Stimulated activated CD4-positive, alpha-beta T cell treated with anti-CD3 and anti-CD28 coated beads, Interleukin-2, amount 100 ng/mL, for 48 hours (primary cell): ENCODE measurements at places on chromosomes 7 and 10.

GRCh38 chr10:67107670-67108069, 181.8 kb downstream of the LRRTM3 start:
- DNase-seq = no peak

GRCh38 chr7:130912862-130913638, 179.0 kb upstream of the KLF14 start:
- peak; percentile 70 for DNase-seq

DNA sequence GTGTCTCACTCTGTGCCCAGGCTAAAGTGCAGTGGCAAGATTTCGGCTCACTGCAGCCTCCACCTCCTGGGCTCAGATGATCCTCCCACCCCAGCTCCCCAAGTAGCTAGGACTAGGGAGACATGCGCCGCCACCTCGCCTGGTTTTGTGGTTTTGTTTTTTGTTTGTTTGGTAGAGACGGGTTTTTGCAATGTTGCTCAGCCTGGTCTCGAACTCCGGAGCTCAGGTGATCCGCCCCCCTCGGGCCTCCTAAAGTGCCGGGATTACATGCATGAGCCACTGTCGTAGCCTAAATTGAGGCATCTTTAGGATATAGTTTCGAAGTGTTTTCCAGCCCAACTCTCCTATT, 781 bp downstream of the ZNF727 start:
- DNase-seq = no peak

GRCh38 chr10:100481462-100482081, 18.8 kb downstream of the WNT8B start:
- peak; percentile 89 for DNase-seq

DNA sequence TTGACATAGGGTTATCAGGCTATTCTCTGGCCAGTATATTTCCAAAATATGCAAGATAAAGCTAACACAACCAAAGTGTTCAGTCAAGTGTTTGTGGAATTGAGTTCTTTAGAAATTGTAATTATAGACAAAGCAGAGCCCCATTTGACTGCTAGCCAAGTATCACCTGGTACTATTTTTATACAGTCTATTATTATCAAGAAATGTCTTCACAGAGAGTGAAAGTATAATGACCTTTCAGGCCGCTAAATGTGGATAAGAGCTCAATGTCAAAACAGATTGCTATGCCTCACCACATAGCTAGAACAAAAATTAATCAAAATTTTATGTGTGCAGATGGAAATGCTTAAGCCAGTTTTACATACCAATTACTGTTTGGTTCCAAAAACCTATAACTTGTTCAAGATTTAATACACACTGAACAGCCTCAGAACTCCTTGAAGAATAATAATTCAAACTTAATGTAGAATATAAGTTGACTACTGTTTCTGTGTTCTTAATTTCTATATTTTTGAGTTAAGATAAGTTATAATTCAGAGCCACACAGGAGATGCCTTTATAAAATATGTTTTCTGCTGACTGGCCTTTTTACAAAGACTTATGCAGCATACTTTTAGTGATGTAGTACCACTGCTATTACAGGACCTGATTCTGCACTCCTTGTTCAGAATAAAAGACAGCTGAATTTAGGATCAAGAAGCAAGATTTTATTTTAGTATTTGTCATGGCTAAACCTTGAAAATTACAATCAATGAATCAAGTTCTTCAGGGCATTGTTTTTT, 31.0 kb downstream of the PRPS1L1 start:
- DNase-seq = no peak

GRCh38 chr10:12841826-12842225, 159.7 kb downstream of the CCDC3 start:
- no peak for DNase-seq

DNA sequence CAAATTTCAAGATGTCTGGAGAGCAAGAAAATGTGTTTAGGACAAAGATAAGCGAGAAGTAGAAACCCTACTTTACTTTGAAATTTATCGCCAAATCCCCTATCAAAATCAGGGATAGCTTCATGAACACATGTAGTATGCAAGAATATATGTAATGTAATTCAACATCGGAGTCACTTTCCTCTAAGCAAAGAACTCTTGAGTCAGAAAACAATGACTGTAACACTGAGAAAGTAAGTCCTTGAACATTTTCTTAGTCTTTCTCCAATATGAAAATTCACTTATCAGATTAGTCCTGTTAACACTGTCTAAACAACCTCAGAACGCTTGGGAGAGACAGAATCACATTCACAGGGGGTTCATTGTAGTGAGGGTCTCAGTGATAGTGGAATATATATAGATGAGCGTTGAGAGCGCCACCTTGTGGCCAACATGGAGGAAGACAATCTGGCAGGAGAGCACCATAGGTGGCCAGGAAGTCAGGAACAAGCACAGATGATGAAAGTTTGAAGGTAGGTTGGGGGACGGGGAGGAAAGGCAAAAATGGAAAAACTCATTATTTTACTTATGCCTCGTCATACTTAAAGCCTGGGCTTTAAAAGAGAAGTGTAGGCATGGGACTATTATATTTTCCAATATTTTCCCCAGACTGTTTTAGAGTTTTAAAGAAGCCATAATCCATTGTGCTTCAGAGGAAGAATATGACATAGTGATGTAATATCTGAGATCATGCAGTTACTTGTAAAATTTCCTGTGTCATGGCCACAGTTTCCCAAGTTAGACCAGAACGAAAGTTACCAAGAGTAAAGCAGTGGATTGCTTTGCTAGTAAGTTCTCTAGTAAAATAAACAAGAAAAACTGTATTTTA, 115.5 kb upstream of the GNAI1 start:
- DNase-seq = peak; percentile 37

DNA sequence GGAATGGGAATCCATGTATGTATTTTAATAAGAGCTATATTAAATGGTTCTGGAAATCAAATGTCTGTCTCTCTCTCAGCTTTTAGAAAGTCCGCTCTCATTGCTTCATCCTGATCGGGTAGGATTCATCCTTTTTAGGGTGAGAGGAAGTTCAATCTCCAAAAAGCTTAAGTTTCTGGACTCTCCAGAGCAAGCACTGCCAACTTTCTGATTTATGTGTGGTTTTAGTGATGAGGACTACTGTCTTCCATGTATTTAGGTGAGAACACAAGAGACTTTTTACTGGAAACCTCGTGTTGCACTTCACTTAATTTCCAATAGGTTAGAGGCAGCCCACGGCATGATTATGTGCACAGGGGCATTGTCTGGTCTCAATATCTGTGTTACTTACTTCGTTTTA, 267.9 kb downstream of the SUGCT start:
- no peak for DNase-seq

GRCh38 chr7:19871102-19871501, 97.7 kb upstream of the TMEM196 start:
- no peak for DNase-seq

- no peak for DNase-seq
Measured at GRCh38 chr7:92133133-92133736, 1.0 kb downstream of the CYP51A1 start.

- no peak for DNase-seq
Measured at GRCh38 chr7:45402480-45403218, 171.5 kb upstream of the ADCY1 start.

GRCh38 chr10:63718006-63718405, 196.8 kb downstream of the REEP3 start:
- DNase-seq = no peak

GRCh38 chr10:101414034-101414433, 60.1 kb downstream of the BTRC start:
- no peak for DNase-seq

DNA sequence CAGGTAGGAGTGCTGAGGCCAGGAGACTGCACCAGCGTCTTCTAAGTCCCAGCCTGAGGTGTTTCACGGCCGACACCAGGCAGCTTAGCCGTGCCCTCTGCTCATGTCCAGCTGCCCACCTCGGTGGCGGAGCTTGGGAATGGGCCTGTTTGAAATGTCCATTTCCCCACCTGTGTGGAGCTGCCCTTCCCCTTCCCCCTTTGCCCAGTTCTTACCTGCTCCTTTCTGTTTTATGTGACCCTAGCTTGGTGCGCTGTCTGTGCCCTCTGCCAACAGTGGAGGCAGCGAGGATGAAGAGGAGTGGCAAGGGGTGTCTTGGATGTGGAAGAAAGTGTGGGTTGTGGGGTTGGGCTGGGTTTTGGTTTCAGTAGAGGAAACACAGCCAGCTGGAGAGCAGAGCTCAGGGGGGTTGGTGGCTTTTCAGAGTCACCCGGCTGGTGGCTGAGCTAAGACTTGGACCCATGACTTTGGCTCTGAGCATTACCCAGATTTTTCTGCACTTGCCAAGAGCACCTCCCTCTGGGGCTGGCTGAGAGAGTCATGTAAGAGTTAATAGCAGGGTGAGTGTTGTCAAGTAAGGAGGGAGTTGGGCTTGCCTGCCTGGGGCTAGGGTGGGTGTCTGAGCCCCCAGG, 37.4 kb downstream of the GBX1 start:
- no peak for DNase-seq

GRCh38 chr7:47622586-47622945, 40.7 kb upstream of the TNS3 start:
- no peak for DNase-seq

- DNase-seq = no peak
Measured at GRCh38 chr7:19698331-19698730, 10.5 kb downstream of the POLR1F start.

GRCh38 chr7:42479452-42479815, 242.4 kb upstream of the GLI3 start:
- no peak for DNase-seq

GRCh38 chr7:7662527-7662926, 22.0 kb downstream of the UMAD1 start:
- no peak for DNase-seq

- no peak for DNase-seq
Measured at GRCh38 chr7:235576-236395, 43.4 kb downstream of the FAM20C start.

- DNase-seq = no peak
Measured at GRCh38 chr10:70368774-70369482, 13.5 kb downstream of the LRRC20 start.

- no peak for DNase-seq
Measured at GRCh38 chr7:44985033-44985695, 6.3 kb upstream of the MYO1G start.

- DNase-seq = no peak
Measured at GRCh38 chr7:148838905-148839304, 45.2 kb downstream of the EZH2 start.

GRCh38 chr7:73827567-73828106, 3.2 kb upstream of the CLDN4 start:
- DNase-seq = no peak

- no peak for DNase-seq
Measured at GRCh38 chr10:74669210-74669609, 157.2 kb upstream of the KAT6B start.

DNA sequence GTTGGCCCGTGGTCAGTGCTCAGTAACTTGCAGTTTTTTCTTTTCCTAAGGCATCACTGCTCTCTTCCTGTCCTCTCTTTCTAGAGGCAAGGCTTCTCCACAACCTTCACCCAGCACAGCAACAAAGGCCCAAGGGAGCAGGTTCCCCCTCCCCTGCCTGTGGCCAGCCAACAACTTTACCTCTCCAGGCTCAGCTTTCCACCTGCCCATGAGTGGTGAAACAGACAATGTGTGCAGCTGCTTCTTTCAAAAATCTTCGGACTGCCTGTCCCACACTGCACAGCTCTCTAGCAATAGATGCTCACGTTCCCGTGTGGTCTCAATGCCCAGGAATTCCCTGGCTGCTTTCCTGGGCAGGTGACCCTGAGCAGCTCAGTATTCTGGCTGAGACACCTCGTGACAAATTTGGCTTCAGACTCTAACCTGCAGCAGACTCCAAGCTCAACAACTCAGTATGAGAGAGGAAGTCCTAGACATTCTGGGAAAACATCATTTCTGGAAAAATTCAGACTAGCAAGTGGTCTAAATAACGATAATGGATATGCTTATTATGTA, 28.9 kb upstream of the TMEM72 start:
- no peak for DNase-seq

DNA sequence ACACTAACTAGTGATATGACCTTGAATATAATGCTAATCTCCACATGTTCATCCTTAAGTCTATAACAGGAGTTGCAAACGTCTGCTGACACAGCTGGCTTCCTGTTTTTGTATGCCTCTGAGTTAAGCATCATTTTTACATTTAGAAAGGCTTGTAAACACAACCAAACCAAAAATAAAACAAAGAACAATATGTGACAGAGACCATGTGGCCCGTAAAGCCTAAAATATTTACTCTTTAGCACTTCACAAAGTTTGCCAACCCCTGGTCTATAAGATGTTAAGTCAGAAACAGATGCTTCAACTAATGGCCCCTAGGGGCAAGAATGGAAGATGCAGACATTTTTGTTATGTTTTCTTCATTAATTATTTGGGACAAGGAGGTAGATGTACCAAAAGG, 109.3 kb downstream of the CPEB3 start:
- DNase-seq = no peak

- no peak for DNase-seq
Measured at GRCh38 chr7:155361947-155362346, 64.3 kb downstream of the INSIG1 start.

DNA sequence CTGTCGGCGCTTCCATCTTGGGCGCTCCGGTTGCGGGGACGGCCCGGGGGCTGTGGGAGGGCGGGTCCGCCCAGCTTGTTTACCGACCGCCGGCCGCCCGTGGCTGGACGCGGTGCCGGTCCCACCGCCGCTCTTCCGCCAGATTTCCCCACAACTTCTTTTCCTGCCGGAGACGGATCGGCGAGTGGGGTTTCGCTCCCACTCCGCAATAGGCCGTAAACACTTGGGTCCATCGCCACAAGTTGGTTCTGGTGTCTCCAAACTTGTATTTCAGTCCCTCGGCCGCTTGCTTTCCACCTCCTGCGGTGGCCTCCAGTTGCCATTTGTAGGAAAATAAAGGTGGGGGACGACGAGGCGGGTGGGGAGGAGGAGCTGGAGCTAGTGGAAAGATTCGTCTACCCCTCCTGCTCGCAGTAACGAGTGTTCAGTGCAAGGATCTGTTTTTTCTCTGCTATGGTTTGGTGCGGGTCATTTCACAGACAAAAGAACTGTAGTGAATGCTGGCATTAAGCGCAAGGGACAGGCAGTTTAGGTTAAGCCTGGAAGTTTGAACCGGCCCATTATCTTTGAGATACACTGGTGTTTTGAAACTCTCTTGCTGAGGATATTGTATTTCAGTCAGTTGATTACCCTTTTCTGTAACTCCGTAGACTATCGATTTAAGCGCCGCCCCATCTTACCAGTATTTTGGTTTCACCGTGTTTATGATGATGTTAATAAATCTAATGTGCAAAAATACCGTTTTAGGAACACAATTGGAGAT, 24.3 kb upstream of the ZRANB1 start:
- peak; percentile 24 for DNase-seq
